ENCODE measurements at places on chromosomes 4 and X.

GRCh38 chr4:165210566-165210965, 3.2 kb downstream of the KLHL2 start:
- no peak for DNase-seq

DNA sequence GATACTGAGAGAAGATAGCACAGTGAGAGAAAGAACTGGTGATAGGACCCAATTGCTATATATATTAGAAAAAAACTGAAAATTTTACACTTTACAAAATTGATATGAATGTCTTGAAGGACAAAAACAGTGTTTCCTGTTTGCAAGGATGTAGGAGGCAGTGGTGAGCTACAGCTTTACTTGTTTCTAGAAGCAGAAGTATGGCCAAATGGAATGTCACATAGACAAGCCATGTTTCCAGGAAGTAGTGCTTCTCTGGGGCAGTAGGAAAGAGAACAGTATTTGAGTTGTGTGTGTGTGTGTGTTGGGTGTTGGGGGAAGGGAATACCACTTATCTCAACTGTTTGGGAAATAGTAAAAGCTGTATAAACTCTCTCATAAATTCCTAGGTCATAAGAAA, 60.9 kb upstream of the IBSP start:
- no peak for DNase-seq

DNA sequence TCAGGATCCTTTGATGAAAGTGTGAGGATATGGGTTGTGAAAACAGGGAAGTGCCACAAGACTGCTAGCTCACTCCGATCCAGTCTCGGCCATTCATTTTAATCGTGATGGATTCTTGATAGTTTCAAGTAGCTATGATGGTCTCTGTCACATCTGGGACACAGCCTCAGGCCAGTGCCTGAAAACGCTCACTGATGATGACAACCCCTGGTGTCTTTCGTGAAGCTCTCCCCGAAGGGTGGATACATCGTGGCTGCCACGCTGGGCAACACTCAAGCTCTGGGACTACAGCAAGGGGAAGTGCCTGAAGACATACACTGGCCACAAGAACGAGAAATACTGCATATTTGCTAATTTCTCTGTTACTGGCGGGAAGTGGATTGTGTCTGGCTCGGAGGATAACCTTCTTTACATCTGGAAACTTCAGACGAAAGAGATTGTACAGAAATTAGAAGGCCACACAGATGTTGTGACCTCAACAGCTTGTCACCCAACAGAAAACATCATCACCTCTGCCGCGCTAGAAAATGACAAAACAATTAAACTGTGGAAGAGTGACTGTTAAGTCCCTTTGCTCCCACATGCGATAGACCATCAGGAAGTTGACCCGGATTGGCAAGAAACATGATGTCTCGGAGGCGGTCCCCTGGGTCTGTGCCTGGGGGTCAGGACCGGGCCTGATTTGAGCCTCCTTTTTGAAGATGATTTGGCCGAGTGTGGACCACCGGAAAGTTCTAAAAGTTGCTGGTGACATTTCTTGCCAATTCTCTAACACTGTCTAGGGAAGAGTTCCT, 22.2 kb downstream of the LIAS start:
- DNase-seq: no peak

DNA sequence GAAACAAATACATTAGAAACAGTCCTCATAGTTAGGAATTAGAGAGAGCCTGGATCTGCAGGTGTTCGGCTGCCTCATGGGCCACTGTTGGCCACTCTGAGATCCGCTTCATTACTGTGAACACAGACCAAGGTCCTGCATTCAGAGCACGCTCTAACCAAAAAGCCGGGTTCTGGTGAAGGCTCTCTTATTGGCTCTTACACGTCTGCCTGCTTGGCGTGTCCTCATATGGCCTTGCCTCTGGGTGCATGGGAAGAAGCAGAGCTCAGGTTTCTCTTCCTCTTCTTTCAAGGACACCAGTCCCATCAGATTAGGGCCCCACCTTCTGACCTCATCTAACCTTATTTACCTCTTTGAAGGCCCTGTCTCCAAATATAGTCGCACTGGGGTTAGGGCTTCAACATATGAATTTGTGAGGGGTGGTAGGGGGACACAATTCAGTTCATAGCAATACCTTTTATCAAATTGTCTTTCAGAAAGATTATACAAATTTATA, 37.1 kb upstream of the ELF2 start:
- no peak for DNase-seq

GRCh38 chrX:116657071-116657470, 194.3 kb upstream of the CT83 start:
- DNase-seq: no peak

DNA sequence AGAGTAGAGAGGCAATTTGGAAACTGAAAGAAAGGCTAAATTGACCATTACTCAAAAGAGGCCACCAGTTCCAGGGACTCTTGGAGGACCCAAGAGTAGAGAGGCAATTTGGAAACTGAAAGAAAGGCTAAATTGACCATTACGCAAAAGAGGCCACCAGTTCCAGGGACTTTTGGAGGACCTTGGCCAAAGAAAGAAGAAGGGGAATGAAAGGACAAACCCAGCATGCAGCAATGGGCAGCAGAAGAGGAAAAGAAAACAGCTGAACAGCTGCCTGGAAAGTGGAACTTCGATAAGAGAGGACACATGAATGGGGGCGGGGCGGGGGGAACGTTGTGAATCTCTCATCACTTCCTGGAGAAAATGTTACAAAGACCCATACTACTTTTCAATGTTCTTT, 80.8 kb downstream of the PALLD start:
- DNase-seq: no peak

DNA sequence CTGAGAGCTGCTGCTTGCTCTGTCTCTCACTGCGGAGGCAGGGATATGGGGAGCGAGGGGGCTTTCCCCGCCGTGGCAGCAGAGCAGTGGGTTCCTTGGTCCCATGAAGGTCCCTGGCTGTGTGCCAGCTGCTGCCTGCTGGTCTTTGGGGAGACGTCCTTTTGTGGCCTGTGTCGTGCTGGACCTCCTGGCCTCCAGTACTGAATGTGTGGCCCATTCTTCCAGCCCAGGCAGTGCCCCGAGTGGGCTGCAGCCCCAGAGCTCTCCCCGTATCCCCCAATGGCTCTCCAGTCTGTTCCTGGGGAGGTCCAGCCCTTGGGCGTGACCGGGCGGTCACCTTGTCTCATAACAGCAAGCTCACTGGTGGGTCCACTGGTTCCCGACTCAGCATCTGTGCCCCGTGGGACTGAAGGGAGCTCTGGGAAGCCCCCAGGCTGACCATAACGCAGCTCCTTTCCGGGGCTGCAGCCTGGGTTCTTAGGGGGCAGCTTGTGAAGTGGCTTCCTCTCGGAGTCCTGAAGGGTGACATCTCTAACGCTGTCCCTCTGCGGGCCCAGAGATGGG, 115.6 kb downstream of the SMIM20 start:
- DNase-seq: no peak

DNA sequence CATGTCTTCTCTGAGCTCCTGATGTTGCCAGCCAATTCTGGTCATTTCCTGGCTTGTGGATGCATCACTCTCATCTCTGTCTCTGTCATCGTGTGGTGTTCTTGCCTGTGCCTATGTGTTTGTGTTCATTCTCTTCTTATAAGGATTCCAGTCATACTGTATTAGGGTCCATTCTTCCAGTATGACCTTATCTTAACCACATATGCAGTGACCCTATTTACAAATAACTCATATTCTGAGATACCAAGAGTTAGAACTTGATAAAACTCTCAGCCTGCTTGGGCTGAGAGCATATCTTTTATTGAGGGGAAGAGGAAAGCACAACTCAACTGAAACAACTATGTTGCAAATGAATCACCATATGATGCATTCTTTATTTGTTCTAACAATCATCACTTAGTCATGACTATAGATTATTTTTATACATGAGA, 189.0 kb upstream of the ANXA10 start:
- DNase-seq: no peak

DNA sequence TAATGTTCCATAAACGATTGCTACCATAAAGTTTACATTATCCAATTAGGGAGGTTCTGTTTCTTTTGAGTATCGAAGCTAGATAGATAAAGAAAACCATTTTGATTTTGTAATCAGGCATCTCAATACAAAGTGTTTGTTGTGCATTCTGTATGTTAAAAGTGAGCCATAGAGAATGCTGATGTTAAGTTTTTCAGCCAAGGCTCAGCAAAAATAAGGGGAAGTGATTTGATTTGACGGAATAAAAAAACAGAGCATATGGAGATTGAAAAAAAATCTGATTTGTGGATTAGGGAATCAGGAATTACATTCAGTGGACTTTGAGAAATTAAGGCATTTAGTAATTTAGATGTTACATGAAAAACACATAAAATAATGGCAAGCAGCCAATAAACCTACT, 314.8 kb downstream of the PPP3CA start:
- no peak for DNase-seq

DNA sequence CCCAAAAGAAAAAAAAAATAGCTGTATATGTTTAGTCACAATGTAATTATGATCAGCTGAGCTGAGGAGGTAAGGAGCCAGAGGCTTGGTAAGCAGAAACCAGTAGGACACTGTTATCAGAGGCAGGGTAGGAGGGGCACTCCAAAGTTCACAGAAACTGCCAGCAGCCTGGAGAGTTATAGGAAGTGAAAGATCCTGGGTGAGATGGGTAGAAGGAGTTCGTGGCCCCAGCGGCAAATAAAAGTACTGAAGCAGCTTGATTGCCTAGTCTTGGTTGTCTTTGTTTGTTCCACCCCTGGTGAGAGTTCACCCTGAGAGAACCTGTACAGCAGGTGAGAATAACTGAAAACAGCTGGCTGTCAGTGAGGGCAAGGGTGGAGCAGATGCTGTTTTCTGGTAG, 340.8 kb downstream of the ADGRL3 start:
- no peak for DNase-seq

- no peak for DNase-seq
These were observed 160.5 kb upstream of the GABRA2 start for GRCh38 chr4:46550471-46550870.

- no peak for DNase-seq
These were observed 50.0 kb upstream of the ZNF827 start for GRCh38 chr4:145988628-145989027.

GRCh38 chr4:114286262-114286810, 306.9 kb upstream of the ARSJ start:
- DNase-seq: no peak

DNA sequence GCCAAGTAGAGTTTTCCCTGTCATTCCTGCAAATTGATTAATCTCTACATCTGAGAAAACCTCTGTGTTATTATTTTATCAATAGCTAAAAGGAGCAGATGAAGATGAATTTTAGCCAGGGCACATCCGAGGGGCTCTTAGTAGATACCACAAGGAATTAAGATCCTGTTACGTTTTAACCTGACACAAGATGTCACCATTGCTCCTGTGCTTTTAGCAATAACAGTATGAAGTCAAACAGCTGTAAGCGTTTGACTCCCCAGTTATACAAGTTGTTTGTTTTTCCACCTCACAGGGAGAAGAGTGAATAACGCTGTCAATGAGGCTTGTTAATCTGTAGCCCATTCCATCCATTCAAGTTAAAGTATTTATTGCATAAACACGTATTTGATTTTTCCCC, 76.0 kb upstream of the AP1S2 start:
- no peak for DNase-seq

GRCh38 chrX:84188320-84188834, 378 bp upstream of the RPS6KA6 start:
- no peak for DNase-seq

DNA sequence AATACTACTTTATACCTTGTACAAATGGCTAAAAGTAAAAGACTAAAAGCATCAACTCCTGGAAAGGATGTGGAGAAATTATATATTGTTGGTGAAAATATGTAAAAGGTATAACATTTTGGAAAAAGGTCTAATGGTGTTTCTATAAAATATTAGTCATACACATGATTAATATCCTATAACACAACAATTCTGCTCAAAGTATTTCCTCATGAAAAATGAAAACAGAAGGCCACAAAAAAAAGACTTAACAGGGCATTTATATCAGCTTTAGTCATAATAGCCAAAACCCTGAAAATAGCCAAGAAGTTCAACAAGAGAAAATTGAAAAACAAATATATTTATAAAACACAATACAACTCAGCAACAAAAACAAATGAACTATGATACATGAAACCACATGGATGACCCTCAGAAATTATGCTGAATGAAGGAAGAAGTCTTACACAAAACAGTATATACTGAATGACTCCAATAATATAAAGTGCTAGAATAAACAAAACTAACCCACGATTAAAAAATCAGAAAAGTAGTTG, 38.8 kb downstream of the TBCK start:
- no peak for DNase-seq

- no peak for DNase-seq
These were observed 46.4 kb upstream of the GATB start for GRCh38 chr4:151807220-151807619.

GRCh38 chr4:102586644-102587021, 85.5 kb downstream of the NFKB1 start:
- DNase-seq: peak; percentile 78

DNA sequence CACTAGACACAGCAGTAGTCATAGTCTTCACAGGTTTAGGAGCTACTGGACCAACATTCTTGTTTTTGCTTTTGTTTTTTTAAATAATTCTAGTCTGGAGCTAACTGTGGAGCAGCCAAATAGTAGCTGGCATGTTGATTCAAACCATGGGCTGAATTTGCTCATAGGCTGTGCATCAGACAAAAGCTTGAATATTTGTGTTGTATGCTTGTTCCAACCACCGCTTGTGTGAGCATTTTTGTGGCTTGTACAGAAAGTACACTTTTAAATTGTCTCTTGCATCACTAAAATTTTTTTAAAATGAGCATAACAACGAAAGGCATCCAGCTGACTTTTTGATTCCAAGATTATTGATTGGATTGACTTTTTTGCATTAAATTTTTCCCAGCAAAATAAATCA, 39.6 kb downstream of the CCNI start:
- DNase-seq: no peak

DNA sequence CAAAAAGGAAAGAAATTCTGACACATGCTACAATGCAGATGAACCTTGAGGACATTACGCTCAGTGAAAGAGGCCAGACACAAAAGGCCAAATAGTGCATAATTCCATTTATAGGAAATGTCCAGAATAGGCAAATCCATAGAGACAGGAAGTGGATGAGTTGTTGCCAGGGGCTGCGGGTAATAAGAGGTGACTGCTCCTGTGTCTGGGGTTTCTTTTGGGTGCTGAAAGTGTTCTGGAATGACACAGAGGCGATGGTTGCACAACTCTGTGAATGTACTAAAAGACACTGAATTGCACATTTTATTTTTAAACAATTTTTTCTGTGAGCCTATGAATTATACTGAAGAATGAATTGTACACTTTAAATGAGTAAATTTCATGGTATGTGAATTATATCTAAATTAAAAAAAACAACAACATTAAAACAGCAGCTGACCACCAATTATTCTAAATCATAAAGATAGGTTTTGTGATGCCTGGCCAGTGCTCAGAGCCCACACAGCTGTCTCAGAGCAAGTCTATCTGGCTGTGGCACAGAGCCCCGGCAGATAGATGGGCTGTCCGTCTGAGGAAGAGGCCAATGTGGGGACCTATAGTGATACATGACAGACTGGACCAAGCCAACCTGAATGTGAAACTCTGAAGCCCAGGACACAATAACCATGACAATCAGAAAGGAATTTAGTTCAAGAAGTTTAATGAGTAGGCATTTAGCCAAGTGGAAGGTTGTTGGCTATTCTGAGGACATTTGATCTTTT, 23.5 kb upstream of the IRAK1 start:
- no peak for DNase-seq

GRCh38 chr4:182074139-182074538, 169.1 kb upstream of the TENM3 start:
- no peak for DNase-seq

- DNase-seq: peak; percentile 33
These were observed 108.7 kb upstream of the ATP6AP2 start for GRCh38 chrX:40471965-40472648.

All from activated naive CD4-positive, alpha-beta T cell treated with anti-CD3 and anti-CD28 coated beads, Interleukin-2, amount 10 ng/mL, durations not matched to agents 7 days and 5 days (primary cell).